ENCODE measurements at places on chromosomes 1 and 21.

DNA sequence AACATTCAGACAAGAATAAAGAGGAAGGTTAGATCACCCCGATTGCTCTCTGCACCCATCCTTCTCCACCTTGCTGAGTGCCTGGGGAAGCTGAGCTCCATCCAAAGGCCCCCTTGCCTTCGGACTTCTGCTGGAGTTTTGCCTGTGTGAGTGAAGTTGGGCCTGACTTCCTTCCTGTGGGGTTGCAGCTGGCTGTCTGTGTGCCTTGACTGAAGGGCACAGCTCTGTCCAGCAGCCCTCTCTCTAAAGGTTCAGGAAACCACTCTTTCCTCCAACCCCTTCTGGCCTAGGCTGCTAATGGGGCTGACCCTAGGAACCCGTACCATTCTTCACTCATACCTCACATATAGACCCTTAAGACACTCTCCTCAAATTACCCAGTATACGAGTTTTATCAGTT is 173.4 kb upstream of the HMCN1 start:
- DNase-seq, result no peak

- no peak for DNase-seq
Measured at GRCh38 chr1:41724926-41725325, 193.8 kb downstream of the HIVEP3 start.

GRCh38 chr1:58006421-58007046 is 540.0 kb downstream of the OMA1 start:
- no peak for DNase-seq

- no peak for DNase-seq
Measured at GRCh38 chr21:26679284-26679683, 106.2 kb upstream of the CYYR1 start.

GRCh38 chr1:215605011-215605621 is 38.0 kb downstream of the KCTD3 start:
- no peak for DNase-seq

GRCh38 chr1:6045110-6045502 is 582 bp upstream of the KCNAB2 start:
- DNase-seq, result no peak

GRCh38 chr1:205477759-205478247 is 22.0 kb upstream of the BLACAT1 start:
- DNase-seq, result no peak

DNA sequence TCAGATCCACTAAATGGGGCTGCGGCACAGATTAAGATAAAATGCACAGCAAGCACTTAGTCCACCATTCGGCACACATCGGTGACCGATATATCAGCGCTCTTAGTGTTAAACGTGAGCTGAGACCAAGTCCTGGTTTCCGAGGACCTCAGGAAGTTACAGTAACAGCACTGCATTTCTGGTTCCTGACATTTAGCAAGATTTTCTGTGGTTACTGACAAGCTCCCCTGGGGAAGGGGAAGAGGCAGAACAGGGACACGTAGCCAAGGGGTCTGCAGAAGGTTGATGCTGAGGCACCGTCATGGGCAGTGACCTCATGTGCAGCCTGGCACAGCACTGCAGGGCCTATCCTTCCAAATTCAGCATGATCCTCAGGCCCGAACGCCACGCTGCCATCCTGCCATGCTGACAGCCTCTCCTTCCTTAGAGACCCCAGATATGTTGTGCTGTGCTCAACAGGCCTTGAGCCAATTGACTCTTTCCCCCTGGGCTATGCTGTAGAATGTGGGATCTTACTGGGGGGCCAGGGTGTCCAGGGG is 13.4 kb upstream of the PEF1 start:
- DNase-seq, result no peak

DNA sequence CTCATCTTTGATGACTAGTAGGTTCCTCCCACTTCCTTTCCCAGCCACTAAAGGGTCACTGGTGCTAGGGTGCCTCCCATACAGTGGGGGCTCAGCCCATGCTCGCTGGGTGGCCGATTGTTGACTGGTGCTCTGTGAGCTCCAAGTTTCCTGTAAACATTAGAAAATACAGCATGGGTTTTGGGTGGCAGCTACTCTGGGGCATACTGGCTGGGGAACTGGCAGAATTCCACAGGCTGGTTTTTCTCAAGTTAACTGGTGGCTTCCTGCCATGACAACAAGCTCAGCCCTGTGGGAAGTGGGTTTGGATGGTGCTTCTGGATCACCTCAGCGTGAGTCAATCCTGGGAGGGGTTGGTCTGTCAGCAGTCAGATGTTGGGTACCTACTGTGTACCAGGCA is 28.7 kb upstream of the CRNN start:
- DNase-seq, result no peak

Measured in activated CD4-positive, CD25-positive, alpha-beta regulatory T cell (primary cell).